ENCODE measurements at places on chromosomes 13 and 19. TPM values are rescaled to one million over a fixed set of nuclear protein-coding genes. Genes with fewer than 3 reads are reported as not detected.
A peak's percentile ranks its signal among the peaks of the same experiment; 100 is the strongest.

SHC2 gene
- total RNA-seq: 2.8 TPM

GRCh38 chr13:41060082-41060723, 1.1 kb upstream of the WBP4 start:
- peaks cover 29% of the 10 kb centered on the region for H3K36me3 ChIP-seq
- peak overlapping the region; percentile 99 for H3K4me3 ChIP-seq
- H3K27ac ChIP-seq: peak overlapping the region; percentile 99
- H3K4me1 ChIP-seq: peaks cover 33% of the 10 kb centered on the region
- H3K27me3 ChIP-seq: no peaks in the 10 kb centered on the region
- DNase-seq: peak; percentile 90

DNA sequence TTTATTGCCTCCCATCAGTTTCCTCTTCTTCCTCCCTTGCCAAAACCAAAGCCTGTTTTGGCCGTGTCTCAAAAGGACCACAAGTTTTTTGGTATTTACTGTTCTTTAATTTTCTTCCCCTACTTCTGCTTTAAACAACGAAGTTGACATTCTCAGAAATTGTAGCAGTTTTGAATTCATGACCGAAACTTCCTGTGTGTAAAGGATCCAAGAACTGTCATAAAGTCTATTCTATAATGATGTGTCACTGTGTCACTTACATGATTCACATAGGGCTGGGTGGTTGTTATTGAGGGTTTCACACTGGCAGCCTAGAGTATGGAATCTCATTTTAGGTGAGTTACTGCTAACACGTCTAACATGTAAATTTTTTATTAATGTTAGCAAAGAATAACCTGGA, 741.0 kb upstream of the KLHL1 start:
- no peaks in the 10 kb centered on the region for H3K36me3 ChIP-seq
- H3K27me3 ChIP-seq: peaks cover 48% of the 10 kb centered on the region
- no peak overlapping the region for H3K4me3 ChIP-seq
- no peak overlapping the region for H3K27ac ChIP-seq
- no peak for DNase-seq

DNA sequence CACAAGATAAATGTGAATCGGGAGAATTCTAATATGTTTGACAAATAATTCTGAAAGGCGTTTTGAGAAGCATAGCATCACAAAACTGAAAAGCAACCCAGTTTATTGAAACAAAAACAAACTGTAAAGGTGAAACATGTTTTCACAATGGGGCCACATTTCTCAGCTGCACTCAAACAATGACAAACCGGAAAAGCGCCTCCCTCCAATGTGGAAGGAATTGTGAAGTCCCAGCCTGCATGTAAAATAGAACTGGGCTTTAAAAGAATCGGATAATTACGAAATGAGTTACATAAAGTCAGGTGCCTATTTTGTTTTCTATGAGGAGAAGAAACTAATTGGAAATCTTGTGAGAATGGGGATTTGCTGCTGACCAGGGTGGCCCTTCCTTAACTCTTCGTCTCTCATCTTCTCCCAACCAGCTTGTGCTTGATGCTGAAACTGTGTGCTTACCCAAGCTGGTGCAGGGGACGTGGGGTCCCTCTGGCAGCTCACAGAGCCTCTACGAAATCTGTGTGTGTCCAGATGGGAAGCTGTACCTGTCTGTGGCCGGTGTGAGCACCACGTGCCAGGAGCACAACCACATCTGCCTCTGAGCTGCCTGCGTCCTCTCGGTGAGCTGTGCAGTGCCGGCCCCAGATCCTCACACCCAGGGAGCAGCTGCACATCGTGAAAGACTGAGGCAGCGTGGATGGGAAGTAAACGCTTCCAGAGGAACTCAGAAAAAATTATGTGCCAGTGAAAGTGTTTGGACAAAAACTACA, 109.4 kb downstream of the SACS start:
- H3K27me3 ChIP-seq: no peaks in the 10 kb centered on the region
- no peak overlapping the region for H3K4me3 ChIP-seq
- DNase-seq: no peak
- peaks cover 21% of the 10 kb centered on the region for H3K4me1 ChIP-seq

GRCh38 chr19:38033658-38034491, 126.9 kb downstream of the SIPA1L3 start:
- H3K36me3 ChIP-seq: peaks cover 6% of the 10 kb centered on the region
- H3K27ac ChIP-seq: no peak overlapping the region
- no peaks in the 10 kb centered on the region for H3K4me1 ChIP-seq
- no peaks in the 10 kb centered on the region for H3K27me3 ChIP-seq

DNA sequence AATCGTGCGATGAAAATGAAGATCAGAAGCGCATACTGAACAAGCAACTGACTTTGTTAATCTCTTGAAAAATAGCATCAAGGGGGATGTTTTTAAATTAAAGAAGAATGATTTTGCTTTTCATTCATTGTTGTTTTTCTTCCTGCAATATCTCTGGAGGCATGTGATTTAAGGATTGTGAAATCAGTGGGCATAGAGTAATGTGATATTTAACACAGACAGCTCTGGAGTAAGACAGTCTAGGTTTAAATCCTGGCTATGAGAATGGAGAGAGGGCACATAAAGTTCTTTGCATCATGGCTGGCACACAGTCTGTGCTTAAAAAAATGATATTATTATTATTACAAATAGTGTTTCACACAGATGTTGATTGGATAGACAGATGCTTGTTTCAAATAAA, 243.1 kb upstream of the NBEA start:
- no peaks in the 10 kb centered on the region for H3K27me3 ChIP-seq
- no peak overlapping the region for H3K4me3 ChIP-seq
- H3K27ac ChIP-seq: no peak overlapping the region

CEACAM6 gene
- total RNA-seq: not detected

Measured in MCF 10A (cell line).